ENCODE measurements at places on chromosomes 4 and X. TPM values are rescaled to one million over a fixed set of nuclear protein-coding genes. Genes with fewer than 3 reads are reported as not detected.
A peak's percentile ranks its signal among the peaks of the same experiment; 100 is the strongest.

The PGAM4 gene
- 0.22 TPM for total RNA-seq

DNA sequence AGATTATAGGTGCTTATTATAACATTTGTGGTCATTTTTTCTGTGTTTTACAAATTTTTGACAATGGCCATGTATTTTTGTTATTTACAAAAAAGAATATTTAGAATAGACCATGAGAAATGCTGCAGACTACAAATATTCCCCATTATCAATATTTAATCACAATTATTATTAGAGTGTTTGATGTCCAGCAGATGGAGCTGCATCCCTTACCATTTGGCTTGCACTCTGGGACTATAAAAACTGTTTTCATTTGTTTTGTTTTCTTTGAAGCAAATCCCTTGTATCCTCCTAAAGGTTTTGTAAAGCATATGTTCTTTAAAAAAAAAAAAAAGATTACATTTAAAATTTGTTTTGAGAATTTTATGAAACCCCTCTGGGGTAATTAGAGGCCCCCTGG lies 85.6 kb upstream of the CXorf66 start:
- peak; percentile 11 for DNase-seq

DNA sequence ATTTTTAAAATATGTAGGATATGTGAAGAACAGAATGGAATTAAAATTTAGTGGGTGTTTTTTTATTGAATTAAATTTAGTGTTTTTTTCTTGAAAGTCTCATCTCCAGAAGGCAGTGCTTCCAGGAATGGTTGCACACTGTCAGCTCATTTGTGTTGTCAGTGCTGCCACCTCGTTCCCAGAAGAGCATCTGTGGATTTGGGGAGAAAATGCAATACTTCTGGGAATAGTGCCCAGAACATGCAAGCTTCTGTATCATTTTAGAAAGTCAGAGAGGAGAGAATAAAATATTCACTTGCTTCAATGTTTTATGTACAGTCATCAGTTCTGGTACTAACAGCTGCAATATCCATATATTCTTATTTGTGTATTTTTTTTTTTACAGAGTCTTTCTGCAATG lies 608.8 kb downstream of the PCDH7 start:
- no peak for DNase-seq

DNA sequence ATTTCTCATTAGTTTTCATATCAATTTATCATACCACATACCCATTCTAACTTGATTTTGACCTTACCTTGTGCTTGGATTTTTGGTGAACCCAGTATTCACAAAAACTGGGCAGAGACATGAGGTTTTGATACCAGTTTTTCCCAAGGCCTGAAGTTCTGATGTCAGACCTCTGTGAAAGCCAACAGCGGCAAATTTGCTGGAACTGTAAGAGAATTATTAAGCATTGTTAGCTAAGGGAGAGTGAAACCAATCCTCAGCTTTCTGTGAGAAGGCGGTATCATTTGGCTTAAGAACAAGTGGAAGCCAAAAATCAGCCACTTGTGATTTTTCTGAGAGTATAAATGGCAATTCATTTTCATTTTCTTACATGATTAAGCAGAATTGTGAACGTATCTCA lies 8.9 kb downstream of the HSD17B13 start:
- no peak for DNase-seq

GRCh38 chr4:13322681-13323101 lies 161.4 kb downstream of the RAB28 start:
- DNase-seq: no peak

The RBMXL3 gene
- not detected for total RNA-seq

DNA sequence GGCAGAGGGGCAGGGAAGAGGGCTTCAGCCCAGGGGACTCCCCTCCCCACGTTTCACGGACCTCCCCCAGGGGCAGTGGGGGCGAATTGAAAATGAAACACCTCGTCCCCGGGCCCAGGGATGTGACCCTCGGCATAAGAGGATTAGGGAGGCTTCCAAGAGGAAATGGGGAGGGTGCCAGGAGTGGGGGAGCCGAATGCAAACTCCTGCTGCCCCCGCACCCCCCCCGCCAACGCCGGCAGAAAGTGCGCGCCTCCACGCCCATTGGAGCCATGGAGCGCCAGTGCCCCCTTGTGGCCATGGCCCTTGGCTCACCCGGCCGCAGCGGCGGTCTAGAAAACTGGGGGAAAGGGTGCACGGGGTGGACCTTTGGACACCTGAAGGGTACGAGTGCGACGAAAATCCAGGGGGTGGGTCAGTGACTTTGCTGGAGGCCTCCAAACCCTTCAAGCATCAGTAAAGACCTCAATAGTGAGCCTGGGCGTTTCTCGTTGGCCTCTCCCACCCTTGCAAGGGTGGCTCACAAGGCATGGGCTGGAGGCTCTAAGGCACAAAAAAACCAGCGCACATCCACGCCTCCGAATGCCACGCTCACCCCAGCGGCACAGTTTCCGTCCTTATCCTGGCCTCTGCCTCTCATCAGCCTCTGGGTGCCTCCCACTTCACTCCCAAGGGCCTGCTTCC lies 120.8 kb upstream of the PJA1 start:
- DNase-seq: peak; percentile 26

All from NCI-H460 (cell line).